PC-3 (cell line): ENCODE measurements at places on chromosomes 16 and 17.

DNA sequence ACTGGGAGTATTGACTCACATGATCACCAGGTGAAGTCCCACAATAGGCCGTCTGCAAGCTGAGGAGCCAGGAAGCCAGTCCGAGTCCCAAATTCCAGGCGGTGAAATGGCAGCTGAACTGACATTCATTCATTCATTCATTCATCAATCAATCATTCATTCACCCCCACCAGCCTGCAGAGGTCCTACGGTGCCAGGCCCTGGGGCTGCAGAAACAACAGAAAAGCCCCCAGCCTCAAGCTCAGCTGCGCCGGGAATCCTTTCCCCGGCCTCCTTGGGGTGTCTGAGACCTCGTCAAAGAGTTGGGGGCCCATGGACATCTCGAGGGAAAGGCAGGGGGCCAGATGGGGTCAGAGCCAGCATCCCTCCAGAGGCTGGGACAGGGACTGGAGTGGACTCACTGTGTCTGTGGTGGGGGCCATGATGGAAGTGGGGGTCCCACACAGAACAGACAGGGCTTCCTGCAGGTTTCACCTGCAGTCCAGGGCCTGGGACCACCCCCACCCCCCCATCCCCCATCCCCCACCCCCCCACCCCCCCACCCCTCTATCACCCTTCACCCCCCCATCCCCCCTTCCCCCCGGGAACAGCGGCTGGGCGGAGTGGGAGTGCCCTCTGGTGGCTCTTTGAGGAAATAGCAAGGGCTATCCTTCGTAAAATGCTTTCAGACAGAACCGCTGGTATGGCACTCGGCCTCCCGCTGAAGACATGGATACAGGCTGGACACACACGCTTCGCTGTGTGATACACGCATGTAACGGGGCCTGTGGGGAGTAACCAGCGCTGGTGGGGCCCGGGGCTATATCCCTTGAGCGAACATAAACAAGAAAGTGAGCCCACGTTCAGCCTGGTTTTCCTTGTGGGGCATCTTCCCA lies 8.5 kb upstream of the ZC3H18 start:
- DNase-seq, result peak; percentile 48

DNA sequence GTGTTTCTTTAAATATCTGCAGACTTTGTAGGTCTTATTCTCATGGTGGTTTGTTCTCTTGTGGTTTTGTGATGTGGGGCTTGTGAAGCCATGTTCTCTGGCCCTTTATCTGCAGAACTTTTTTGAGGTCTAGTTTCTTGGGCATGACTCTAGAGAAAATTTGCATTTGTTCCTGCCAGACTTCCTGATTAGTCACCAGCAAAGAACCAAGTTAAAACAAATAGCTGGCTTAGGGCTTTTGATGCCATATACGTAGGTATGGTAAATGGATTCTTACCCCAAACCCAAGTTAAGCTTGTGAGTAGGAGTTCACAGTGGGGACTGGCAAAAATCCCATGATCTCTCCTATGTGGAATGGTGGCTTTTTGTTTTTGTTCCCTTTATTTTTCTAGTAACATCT lies 68.7 kb upstream of the IRX3 start:
- DNase-seq, result no peak

DNA sequence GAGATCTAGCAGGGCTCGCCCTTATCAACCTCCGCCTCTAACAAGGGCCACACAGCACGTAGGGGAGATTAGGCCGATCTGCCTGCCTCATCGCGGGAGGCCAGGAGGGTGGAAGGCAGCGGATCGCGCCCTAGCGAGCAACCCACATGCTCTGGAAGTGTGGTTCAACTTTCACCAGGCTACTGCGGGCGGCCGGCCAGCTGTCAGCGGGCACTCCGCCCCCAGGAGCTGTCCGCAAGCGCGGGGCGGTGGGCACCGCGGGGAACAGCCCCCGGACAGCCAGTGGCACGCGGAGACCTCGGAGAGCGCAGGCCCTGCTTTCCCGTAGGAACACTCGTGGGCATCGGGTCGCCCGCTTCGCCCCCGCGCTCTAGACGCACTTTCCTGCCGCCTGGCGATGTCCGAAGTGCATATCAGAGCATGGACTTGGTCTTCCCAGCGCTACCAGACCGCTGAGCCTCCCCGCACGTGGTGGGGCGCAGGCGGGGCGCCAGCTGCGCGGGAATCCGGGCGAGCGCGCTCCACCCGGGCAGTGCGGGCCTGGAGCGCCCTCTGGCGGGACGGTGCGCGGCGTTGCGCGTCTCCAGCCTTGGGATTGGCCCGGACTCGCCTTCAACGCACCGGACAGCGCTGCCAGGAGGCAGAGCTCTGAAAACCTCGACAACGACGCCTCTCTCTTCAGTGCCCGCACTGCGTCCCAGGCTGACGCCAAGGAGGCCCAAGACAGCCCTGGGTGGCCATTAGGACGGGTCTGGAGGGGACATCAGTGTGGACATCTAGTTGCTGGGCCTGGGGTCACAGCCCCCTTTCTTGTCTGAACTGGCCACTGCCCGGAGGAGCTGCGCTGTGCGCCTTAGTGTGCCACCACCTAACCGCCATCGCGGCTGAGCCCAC lies 3.6 kb upstream of the ZNHIT3 start:
- DNase-seq, result peak; percentile 73

DNA sequence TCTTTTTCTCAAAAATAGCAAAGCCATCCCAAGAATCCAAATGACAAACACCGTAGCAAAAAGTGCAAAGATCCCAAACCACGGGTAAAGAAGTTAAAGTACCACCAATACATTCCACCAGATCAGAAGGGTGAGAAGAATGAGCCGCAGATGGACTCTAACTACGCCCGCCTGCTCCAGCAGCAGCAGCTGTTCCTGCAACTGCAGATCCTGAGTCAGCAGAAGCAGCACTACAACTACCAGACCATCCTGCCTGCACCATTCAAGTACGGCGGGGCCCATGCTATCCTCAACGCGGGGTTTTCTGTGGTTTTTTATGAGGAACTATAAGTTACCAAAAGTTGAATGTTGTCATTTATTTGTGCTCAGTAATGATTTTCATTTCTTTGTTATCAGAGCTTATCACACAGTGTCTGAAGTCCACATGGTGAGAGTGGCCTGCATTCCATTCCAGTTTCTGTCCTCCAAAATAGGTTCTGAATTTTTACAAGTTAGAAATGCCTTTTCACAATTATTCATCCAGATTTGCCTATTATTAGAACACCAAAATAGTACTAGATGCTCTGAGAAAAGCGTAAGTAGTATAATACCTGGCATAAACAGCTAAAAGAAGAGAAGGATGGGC lies 169.2 kb downstream of the MRTFB start:
- no peak for DNase-seq

- peak; percentile 39 for DNase-seq
Measured at GRCh38 chr17:28675980-28676379, 14.0 kb downstream of the SUPT6H start.

DNA sequence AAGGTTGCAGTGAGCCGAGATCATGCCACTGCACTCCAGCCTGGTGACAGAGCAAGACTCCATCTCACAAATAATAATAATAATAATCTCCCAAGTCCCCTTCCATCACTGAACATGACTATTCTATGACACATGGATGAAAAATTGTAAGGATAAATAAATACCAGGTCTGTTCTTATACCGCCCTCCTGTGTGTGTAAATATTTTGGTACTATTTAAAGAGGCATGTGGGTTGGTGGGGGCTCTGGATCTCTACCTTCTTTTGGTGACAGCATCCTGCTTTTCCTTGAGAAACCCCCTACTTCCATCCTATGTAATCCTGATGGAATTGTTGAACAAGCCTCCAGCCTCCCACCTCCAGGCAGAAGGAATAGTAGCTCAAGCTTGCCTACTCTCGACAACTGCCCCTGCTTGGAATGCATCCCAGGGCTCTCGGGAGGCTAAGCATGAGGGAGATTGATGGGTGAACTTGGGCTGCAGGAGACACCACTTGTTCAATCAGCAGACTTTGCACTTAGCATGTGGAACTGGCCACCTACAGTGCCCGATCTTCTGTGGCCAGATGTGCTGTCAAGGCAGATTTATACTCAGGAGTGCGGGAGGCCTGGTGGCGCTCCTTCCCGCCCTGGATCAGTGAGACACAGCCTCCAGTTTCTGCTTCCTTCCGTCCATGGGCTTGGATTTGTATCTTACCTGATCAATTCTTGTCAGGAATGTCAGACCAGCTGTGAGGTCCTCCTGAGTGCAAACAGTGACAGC lies 287.4 kb downstream of the SLC39A11 start:
- peak; percentile 50 for DNase-seq

GRCh38 chr16:52529226-52529625 lies 17.7 kb downstream of the TOX3 start:
- DNase-seq, result no peak

DNA sequence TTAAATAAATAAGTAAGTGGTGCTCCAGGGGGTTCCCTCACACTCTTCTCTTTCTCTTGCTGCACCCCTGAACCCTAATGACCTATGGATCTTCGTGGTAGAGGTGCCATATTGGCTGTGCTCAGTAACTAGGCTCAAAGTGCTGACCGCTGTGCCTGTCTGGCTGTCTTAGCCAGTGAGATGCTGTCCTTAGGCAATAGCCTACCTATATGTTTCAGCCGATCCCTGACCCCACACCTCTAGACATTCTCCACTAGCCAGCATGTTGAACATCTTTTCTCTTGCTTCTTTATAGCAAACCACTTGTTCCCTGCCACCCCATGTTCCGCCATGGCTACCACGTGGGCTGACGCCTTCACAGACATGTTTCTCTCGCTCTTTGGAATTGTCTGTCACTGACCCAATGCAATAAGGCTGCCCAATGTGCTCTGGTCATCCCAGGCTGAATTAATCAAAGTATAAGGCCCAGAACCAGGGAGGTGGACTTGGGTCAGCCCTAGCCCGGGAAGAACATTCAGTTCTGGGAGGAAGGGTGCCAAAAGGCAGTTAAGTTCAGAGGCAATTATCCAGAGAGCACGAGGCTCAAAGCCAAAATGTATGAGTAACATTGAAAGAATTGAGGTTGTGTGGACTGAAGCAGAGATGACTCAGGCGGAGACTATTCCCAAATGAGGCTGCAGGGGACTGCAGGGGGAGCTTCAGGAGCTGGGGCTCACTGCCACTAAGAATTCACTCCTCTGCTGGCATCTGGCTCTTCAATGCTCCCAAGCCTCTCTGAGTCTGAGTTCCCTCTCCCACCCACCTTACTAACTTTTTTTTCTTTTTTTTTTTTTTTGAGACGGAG lies 28.7 kb upstream of the TNRC6A start:
- peak; percentile 97 for DNase-seq

DNA sequence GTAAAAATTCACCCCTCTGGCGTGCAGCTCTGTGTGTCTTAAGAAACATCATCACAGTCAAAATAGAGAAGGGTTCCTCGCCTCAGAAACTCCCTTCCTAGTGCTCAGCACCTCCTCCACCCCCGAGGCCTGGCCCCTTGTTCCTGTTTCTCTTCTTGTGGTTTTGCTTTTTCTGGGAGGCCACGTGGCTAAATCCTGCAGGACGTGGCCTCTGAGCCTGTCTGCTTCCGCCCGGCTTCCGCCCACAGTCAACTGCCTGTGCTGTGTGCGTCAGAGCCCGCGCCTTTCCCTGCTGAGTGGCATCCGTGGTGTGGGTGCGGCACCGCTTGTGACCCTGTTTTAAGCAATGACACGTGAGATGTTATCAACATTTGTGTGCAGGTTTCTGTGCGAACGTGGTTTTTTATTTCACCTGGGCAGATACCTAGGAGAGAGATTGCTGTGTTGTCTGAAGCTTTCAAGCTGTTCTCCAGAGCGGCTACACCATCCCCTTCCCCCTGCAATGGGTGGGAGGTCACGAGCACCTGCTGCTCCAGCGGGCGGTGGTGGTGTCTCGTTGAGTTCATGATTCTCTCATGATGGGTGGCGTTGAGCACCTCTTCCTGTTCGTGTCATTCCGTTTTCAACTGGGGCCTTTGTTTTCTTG lies 21.7 kb downstream of the ACSF3 start:
- DNase-seq, result no peak

GRCh38 chr17:50634915-50635731 lies 442 bp downstream of the ABCC3 start:
- DNase-seq, result peak; percentile 39

- DNase-seq, result no peak
Measured at GRCh38 chr16:67882374-67883145, 2.1 kb upstream of the NRN1L start.

GRCh38 chr17:6660805-6661463 lies 9.4 kb downstream of the C17orf100 start:
- no peak for DNase-seq

DNA sequence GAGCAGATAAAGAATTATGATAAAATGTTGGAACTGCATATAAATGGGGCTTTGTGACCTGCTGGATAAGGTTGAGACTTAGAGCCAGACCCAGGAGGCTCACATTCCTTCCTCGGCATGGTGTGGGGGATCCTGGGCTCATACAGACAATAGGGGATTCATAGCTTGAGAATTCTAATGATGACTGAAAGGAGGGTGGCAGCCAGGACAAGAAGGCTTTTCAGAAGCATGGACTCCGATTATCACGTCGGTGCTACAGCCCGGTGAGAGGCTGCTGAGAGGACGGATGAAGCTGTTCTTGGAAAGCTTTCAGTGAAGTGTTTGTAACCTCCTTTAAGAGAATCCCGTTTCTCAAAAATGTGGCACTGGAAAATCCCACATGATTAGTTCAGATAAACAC lies 167.2 kb downstream of the ANKFN1 start:
- no peak for DNase-seq

- DNase-seq, result no peak
Measured at GRCh38 chr16:50842589-50842988, 100.7 kb downstream of the CYLD start.

DNA sequence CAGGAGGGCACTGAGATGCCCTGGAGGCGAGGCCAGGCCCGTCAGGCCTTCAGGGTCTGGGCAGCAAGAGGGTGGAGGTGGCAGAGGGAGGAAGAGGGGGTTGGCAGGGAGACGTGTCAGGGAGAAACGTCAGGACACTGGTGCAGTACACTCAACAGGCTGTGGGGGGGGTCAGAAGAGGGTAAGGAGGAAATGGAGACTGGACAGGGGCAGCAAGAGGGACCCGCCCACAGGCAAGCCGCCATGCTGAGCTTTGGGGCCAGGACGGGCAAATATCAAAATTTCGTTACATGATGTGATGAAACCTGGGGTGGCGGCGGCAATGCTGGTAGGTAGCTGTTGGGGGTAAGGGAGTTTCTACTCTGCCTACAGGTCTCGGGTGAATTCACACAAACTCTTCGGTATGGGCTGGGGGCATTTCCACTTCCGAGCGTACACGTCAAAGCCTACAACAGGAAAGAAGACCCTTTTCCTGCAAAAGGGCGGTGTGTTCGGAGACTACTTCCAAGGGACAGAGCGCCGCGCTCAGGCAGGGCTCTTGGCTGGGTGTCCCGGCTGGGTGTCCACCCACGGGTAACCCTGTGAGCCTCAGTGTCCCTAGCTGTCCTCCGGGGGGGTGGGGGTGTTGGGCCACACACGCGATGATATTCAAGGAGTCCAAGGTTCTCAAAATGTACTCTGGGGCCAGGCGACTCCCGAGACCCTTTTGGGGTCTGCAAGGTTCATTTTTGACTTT lies 43.3 kb upstream of the ATP2A3 start:
- no peak for DNase-seq

GRCh38 chr16:78246559-78246958 lies 147.1 kb downstream of the WWOX start:
- no peak for DNase-seq

DNA sequence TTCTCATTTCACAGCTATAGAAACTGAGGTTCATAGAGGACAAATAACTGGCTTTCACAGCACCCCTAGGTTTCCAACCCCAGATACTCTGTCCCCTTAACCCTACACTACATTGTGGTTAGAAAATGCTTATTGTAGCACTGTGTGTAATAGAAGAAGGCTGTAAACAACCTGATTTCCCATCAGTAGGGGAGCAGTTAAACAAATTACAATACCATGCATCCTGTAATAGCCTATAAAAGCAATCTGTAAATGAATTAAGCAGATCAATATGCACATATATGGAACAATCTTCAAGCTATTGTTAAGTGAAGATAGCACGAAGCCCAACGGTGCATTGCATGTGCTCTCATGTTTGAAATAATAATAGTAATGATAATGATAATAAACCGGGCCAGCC lies 39.2 kb upstream of the XPO6 start:
- DNase-seq, result no peak
